ENCODE measurements at places on chromosomes 12 and 14.
A peak's percentile ranks its signal among the peaks of the same experiment; 100 is the strongest.

- DNase-seq = no peak
Observed at GRCh38 chr12:51773145-51773869, 75.2 kb downstream of the FIGNL2 start.

DNA sequence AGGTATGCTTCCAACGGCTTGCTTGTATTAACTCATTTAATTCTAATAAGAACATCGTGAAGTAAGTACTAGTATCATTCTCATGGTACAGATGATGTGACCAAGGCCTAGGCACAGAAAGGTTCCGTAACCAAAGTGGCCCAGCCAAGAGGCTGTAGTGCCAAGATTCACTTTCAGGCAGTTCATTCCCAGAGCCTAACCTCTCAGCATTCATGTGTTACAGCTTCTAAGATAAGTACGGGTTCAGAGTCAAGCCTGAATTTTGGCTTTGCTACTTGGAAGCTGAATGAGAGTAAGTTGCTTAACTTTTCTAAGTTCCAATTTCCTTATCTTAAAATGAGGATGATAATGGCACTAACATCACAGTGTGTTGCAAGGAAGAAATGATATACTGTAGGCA is 379.9 kb downstream of the AEBP2 start:
- no peak for DNase-seq

GRCh38 chr12:90922145-90922627 is 32.8 kb downstream of the CCER1 start:
- DNase-seq = no peak

- DNase-seq = no peak
Observed at GRCh38 chr14:100767003-100767787, 40.5 kb downstream of the DLK1 start.

GRCh38 chr12:124030008-124030407 is 57.0 kb downstream of the ZNF664 start:
- DNase-seq = no peak

GRCh38 chr12:2256915-2257314 is 204.1 kb downstream of the CACNA1C start:
- DNase-seq = no peak

- no peak for DNase-seq
Observed at GRCh38 chr12:69410571-69410970, 51.0 kb downstream of the YEATS4 start.

- DNase-seq = no peak
Observed at GRCh38 chr12:103735291-103735690, 105.7 kb downstream of the NT5DC3 start.

DNA sequence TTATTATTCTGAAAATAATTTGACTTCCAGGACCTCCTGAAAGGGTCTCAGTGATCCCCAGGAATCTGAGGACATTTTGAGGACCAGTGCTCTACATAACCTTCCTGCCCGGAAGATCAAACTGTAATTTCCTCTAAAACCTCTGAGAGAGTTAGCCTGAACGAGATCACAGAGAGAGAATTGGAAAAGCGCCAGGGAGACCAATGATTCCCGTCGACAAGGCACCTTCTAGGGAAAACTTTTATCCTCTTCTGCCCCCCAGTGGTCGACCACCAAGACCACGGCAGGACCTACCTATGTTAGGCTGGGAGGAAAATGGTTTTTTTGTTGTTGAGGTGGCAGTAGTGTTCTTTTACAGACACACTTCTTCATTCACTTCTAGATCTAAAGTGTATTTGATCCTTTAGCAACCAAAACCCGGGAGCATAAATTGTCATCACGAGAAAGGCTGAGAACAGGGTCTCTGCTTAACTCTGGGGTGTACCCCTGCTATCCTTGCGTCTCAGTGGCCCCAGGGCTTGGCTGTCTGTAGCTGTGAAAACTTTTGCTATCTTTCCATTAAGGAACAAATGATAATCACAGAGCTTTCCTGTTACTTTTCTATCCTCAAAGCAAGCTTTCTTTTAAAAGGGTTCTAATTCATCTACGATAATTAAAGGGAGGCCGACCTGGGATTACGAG is 62.9 kb upstream of the NID2 start:
- DNase-seq = peak; percentile 80

- DNase-seq = peak; percentile 50
Observed at GRCh38 chr14:24051176-24051788, 527 bp upstream of the CARMIL3 start.

DNA sequence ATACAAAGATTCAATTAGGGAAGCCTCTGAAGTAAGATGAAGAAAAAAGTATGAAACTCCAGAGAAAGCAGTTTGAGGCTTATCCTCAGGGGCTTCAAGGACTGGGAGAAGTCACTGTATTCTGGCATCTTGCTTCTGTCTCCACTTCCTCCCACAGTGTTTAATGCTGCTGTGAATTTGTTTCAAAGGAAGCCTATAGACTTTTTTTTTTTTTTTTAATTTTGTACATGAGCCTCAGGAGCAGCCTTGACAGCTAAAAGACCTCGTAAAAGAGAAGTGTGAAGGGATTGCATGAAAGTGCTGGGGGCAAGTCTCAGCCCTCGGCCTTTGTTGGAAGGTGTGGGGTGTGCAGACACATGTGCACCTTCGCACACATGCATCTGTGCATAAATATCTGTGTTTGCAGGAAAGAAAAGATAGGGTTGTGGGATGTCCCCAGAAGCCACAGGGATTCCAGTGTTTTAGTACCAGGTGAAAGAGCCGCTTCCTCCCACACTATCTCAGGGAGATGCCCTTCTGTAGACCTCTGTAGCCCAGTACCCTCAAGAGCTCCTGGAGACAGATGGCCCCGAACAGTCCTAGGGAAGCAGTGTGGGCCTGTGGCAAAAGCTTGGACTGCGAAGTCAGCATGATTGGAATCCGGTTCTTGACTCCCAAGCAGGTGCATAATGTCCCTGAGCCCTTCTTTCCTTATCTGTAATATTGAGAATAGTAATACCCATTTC is 193.5 kb upstream of the BCL2L14 start:
- no peak for DNase-seq

- DNase-seq = no peak
Observed at GRCh38 chr12:9156119-9156518, 40.4 kb upstream of the A2M start.

GRCh38 chr14:96297000-96297399 is 41.0 kb downstream of the BDKRB1 start:
- DNase-seq = peak; percentile 26

GRCh38 chr12:65634626-65635331 is 189.5 kb upstream of the HMGA2 start:
- no peak for DNase-seq

DNA sequence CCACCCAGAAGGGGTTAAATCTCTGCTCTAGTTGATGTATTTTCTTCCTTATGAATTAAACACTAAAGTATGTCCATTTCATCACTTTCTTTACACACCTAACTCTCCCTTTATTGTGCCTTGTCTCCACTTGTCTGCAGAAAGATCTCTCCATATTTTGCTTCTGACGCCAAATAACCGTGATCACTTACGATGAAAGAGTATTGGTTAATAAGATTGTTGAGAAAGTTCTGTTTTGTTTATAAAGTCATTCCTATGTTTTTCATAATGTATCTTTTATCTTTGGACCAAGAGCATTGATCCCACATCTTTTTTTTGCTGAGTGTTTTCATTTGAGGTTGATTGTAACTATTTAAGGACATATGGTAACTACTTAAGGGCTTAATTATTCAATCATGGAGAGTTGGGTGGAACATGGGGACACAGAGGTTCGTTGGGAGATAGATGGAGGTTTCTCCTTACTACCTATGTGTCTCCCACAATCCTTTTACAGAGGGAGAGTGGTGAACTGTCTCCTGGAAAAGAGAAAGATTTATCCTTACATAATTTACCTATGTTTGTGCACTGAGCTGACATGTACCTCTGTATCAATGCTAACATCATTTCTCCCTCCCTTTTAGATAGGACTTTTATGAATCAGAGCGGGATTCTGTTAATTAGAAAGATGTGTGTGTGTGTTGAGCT is 120.7 kb upstream of the SLC38A2 start:
- DNase-seq = no peak

DNA sequence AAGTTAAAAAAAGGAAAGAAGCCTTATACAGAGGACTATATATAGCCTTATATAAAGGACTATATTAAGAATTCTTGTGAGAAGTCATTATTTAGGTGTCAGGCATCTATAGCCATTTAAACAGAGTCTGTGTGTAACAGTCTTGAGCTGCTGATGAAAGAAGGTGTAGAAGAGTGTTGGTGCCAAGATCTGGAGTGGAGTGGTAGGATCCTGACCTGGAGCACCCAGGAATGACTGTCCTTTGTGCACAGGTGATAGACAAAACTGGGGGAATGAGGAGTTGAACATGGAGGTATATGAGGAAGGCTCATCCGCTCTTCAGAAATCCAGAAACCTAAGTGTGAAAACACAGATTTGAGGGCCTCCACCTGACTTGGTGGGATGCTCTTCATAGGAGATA is 747.3 kb downstream of the NRXN3 start:
- no peak for DNase-seq

GRCh38 chr14:31360919-31361662 is 59.3 kb downstream of the HEATR5A start:
- DNase-seq = no peak

DNA sequence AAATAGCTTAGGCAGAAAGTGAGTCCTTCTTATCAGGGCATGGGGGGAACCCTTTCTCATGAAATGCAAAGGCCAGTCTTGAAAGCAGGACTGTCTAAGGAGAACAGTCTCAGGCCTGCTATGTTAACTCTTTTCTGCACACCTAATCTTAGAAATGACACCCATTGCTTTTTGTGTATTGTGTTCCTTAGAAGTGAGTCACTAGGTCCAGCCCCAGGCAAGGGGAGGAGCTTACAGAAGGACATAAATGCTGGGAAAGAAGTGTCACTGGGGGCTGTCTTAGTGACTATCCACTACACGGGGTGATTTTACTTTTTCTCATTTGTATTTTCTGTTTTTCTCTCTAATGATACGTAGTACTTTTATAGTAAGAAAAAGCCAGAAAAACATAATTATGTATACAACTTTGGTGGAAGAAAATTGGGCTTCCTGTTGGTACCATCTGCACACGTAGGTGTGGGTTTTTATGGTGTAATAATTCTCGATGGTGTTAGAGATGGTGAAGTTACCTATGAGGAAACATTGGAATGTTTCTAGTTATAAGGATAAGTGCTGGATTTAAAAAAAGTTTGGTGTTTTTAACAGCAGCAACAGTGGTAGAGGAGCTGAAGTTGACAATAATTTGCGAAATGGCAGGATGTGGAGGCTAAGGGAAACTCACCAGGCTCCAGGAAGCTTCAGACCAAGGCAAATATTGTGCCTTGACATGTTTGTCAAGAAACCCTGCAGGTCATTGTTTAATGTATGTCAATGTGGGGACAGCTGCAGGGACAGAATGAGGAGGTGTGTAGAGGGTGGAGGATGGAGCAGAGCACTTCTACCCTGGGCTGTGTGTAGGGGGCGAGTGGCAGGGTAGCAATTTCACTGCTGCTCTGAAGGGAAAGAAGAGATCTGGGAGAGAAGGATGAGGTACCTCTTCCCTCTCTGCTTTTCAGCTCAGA is 214.9 kb downstream of the KTN1 start:
- no peak for DNase-seq

DNA sequence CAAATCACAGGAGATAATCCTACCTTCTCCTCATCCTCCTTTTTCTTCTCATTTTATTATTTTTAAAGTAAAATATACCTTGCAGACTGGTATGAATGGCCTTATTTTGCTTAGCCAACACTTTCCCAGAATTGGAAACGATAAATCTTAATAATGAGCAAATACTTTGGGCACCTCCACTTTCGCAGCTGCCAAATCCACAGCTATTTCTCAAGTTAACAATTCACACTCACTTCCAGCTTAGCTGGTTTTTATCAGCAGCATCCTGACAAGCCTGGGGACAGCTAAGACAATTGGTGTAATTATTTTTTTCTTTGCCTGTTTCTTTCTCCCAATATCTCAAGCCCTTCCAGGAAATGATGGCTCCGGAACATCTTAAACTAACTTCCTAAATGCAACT is 867.5 kb upstream of the TMEM132C start:
- no peak for DNase-seq

GRCh38 chr12:54048406-54049093 is 5.1 kb upstream of the HOXC4 start:
- no peak for DNase-seq

DNA sequence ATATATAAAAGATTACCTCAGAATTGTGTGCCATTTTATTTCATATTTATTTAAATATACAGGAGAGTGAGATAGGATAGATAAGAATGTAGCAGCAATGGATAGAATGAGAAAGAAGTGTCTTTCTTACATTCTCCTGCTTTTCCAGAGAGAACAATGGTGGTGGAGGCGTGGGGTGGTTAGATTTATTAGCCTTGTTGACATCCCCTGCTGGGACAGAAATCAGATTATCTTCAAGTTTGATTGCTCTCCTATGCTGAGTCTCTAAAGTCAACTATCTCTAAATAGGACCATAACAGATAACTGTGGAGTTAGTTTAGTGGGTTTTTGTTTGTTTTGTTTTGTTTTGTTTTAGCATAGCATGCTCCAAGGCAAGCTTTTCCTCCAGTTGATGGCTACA is 397.6 kb downstream of the LRFN5 start:
- no peak for DNase-seq

DNA sequence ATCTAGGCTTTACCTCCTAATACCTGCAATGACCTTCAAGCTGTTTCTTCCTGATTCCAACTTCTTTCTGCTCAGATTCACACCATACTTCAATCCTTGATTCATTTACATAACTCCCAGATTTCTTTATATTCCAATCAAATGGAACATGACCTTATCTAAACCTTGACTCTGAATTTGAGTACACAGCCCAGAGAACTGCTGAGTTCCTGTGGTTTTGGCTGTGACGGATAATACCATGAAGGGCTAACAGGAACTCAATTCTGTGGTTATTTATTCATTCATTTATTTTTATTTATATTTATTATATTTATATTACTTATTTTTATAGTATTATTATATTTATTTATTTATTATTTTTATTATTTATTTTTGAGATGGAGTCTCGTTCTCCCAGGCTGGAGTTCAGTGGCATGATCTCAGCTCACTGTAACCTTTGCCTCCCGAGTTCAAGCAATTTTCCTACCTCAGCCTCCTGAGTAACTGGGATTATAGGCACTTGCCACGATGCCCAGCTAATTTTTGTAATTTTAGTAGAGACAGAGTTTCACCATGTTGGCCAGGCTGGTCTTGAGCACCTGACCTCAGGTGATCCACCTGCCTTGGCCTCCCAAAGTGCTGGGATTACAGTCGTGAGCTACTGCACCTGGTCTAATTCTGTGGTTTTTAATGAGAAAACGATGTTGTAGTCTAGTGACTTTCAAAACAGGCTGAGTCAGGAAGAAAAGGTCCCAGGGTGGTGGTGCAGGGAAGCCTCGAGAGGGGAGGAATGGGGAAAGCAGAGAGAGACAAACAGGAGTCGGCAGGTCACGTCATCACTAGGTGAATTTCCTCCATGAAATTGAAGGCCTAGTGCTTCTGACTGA is 11.7 kb downstream of the APOLD1 start:
- DNase-seq = no peak

DNA sequence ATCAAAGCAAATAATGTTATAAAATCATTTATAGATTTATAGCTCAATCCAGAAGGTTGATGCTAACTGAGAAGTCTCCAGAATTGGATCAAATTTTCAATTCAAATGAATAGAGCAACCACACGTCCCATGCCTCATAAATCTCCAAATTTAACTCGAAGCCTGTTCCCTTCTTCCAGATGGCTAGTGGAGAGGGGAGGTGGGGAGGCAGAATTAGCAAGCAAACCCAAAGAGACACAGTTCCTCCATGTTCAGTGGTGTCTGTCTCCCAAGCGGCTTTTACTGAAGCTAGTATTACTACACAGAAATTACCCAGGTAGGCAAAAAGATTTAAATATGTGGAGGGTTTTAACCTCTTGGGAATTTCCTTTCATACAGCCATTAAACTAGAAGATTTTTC is 65.8 kb downstream of the DUSP6 start:
- no peak for DNase-seq
